Foreskin melanocyte (primary cell): ENCODE measurements at places on chromosomes 11 and 22.

GRCh38 chr11:58770627-58771457 lies 39.1 kb upstream of the GLYAT start:
- no peak for DNase-seq

GRCh38 chr11:115958089-115959000 lies 454.1 kb upstream of the CADM1 start:
- no peak for DNase-seq

DNA sequence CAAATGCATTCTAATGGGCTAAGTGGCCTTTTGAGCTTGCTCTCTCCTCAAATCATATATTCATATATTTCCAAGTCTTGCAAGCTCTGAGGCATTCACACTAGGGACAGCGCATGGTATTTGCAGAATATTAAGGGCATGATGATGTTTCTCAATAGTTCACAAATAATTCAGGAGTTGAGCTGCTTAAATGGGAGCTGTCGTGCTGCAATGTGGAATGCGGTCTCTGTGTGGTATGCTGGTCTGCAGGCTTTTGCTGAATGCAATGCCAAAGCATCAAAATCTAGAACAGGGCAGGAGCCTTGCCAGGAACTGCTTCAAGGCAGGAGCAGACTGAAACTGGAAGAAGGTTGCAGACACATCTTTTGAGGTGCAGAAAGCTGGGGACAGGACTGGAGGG lies 1060.0 kb downstream of the TBC1D22A start:
- no peak for DNase-seq

DNA sequence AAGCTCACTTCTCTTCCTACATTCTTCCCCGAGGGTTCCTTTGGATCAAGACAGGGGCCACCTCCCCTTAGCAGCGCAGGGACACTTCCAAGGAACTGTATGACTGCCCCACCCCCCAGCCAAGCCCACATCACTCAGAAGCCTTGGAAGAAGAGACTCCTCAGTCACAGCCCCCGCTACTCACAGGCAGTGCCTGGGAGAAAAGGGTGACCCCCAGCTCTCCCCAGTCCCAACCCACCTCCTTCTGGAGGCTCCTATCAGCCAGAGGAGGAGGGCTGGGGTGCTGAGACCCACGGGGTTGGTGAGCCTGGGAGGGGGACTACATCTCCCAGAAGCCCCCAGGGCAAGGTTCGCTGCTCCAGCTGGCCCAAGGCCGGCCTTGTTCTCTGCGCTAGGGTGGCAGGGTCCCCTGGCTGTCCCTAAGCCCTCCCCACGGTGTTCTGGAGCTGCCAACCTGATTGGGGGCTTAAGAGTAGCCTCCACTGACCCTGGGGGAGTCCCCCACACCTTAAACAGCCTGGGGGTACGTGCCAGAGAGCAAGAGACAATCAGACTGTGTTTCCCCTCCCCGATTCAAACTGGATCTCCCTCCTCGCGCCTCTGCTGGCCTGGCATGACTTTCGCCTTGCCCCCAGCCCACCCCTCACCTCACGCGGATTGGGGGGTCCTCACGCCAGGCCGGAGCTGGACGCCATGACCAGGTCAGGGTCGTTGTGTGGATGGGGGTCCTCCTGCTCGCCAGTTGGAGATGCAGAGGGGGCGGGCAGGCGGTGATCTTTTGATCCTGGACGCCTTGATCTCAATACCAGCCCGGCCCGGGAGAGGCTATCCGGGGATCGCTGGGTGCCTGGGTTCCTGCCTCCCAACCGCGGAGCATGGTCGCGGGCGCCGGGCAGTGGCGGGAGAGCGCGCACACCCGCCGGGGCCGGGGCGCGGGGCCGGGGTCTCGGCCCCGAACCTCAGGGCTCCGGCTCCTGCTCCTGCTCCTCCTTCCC lies 838 bp downstream of the BCL9L start:
- DNase-seq, result no peak

DNA sequence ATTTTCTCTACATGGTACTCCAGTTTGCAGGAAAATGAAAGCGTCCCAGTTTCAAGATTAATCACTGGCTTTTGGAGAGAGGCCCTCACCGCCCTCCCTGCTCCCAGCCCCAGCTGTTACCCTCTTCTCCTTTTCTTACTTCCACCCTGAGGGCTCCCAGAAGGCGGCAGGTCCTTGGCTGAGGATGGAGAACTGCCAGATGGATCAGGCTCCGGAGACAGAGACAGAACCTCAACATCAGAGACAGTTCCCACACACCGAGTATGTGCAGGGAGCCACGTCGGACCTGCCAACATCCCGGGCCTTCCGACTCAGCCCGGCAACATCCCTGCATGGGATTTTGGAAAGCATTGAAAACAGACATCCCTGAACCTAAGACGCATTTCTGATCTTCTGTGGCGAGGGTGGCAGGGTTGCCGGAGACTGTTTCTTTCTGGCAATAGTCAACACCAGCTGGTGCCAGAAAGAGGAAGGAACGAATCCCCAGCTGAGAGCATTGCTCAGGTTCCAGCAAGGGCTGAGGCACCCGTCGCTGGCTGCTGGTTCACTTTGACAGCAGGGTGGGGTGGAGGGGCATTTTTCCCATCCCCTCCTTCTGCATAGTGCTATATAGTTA lies 467.1 kb downstream of the MIAT start:
- no peak for DNase-seq

DNA sequence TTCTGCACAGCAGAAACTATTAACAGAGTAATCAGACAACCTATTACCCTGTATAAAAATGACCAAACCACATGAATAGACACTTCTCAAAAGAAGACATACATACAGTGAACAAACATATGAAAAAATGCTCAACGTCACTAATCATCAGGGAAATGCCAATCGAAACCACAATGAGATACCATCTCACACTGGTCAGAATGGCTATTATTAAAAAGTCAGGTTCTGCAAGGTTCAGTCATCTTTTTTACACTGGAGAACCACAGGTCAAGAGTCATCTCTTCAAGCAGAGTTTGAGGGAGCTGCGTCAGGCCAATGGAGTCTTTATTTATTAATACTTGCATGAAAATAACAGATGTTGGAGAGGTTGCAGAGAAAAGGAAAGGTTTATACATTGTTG lies 40.4 kb downstream of the RCN1 start:
- no peak for DNase-seq

DNA sequence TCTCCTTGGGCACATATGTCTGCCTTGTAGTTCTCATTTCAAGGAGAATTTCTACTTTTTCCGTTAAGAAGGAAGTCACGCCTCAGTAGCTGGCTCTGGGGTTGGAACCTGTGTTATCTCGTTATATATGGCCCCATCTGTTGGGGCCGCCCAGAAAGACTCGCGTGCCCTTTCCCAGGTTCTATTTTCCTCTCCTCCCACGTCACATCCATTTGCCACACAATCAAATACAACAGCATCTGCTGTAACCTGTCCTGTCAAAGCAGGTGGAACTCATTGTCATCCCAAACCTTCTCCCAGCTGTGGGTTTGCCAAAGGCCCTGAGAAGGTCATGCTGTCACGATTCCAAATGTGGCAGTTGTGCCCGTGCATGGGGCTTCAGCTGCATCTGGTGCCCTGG lies 213.1 kb upstream of the ZBED5 start:
- DNase-seq, result no peak

DNA sequence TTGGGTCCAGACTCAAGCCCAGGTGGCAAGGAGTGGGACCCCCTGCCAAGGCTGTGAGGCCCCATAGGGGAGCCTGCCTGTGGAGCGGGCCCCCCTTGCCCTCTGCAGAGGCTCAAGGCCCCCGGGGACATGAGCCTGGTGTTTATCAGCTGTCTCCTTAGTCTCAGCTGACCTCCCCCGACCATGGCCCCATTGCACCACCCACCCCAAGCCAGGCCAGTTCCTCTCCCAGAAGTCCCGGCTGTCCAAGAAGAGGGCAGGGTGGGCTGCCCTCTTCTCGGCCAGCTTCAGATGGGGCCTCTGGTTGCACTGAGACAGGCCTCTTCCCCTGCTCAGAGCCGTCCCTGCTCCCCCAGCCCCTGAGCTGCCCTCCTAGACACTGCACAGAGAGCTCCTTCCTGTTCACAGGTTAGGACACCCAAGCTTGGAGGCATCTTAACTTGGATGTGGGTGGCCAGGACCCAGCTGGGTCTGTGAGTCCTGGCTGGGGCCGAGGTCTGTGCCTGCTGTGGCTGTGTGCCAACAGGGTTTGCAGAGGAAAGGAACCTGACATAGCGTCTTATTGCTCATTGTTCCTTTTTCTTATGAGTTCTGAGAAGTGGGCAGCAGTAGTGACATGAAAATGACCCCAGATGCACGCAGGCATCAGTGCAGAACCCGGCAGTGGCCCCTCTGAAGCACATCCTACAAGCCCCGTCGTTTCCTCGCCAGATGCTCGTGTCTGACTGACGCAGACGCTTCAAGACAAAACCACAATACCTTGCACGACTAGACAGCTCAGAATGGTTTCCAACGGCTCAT lies 5.4 kb downstream of the TRABD start:
- DNase-seq, result no peak

DNA sequence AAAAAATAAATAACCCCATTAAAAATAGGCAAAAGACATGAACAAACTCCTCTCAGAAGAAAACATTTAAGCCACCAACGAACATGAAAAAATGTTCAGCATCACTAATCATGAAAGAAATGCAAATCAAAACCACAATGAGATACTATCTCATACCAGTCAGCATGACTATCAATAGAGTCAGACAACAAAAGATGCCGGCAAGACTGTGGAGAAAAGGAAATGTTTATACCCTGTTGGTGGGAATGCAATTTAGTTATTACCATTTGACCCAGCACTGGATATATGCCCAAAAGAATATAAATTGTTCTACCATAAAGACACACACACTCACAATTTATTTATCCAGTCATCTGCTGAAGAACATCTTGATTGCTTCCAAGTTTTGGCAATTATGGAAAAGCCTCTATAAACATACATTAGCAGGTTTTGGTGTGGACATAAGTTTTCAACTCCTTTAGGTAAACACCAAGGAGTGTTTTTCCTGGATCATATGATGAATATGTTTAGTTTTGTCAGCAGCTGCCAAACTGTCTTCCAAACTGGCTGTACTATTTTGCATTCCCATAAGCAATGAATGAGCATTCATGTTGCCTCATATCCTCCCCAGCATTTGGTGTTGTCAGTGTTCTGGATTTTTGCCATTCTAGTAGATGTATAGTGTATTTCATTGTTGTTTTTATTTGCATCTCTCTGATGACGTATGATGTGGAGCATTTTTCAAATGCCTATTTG lies 28.0 kb downstream of the OR8D1 start:
- peak; percentile 44 for DNase-seq

- DNase-seq, result no peak
Observed at GRCh38 chr22:35719212-35719875, 1.7 kb downstream of the APOL5 start.

GRCh38 chr11:21430537-21430936 lies 761.2 kb downstream of the NELL1 start:
- no peak for DNase-seq

GRCh38 chr22:20238536-20238900 lies 29.6 kb downstream of the RTN4R start:
- DNase-seq, result no peak

DNA sequence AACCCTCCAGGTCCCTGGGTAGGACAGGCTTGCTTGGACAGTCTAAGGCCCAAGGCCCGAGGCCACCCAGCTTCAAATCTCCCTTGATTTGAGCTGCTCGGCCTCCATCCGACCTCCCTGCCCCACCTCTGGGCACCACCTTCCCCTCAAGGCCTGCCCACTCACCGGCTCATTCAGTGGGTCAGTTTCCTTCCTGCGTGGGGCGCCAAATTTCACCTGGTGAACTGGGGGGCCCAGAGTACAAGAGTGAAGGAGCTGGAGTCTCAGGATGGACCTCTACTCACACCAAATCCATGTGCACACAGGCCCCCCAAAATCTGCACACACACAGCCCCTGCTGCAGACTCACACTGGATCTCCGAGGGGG lies 3.8 kb downstream of the MAP4K2 start:
- DNase-seq, result no peak

DNA sequence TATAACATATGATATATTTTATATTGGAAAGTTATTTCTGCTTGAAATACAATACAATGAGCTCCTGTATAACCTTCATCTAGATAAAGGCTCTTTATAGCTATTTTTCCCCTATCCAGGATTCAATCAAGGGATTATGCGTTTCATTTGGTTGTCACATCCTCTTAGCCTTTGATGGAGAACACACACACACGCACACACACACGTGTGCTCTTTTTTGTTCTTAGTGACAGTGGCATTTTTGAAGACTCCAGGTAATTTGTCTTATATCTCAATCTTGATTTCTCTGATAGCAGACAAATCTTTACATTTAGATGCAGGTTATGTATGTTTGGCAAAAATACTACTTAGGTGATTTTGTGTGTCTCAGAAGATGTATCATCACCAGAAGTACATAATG lies 144.2 kb upstream of the CEP126 start:
- DNase-seq, result no peak

GRCh38 chr11:120244476-120245365 lies 4.8 kb downstream of the POU2F3 start:
- DNase-seq, result no peak

- no peak for DNase-seq
Observed at GRCh38 chr11:1084561-1085439, 10.1 kb downstream of the MUC2 start.

GRCh38 chr11:93922830-93923229 lies 72.4 kb upstream of the VSTM5 start:
- DNase-seq, result no peak

GRCh38 chr11:45094958-45095690 lies 51.3 kb upstream of the PRDM11 start:
- DNase-seq, result no peak

- DNase-seq, result no peak
Observed at GRCh38 chr22:46045459-46046298, 68.7 kb upstream of the WNT7B start.

GRCh38 chr11:93143186-93143585 lies 54.6 kb downstream of the SLC36A4 start:
- DNase-seq, result no peak

DNA sequence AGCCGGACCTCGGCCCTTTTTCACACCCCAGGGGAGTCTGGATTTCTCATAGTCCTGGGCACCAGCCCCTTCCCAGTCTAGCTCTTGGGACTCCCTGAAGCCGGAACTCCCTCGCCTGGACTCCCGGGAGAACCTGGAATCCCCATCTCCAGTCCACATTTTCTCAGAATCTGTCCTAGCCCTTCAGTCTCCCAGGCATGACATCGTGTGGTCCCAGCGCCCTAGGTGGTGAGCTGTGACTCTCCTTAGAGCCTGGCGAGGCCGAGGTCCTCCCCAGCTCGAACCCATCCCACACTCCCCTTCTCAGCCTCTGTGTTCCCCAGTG lies 673 bp upstream of the DUSP18 start:
- no peak for DNase-seq

- DNase-seq, result no peak
Observed at GRCh38 chr11:123451183-123451781, 21.2 kb downstream of the GRAMD1B start.

GRCh38 chr11:68275721-68276507 lies 4.1 kb upstream of the C11orf24 start:
- DNase-seq, result no peak

- DNase-seq, result no peak
Observed at GRCh38 chr11:19394525-19395016, 153.8 kb upstream of the E2F8 start.

GRCh38 chr11:3685923-3686322 lies 14.7 kb upstream of the CHRNA10 start:
- no peak for DNase-seq

GRCh38 chr11:94762995-94763394 lies 5.2 kb upstream of the AMOTL1 start:
- DNase-seq, result no peak
